ENCODE measurements at places on chromosomes 16 and 17. TPM values are rescaled to one million over a fixed set of nuclear protein-coding genes. Genes with fewer than 3 reads are reported as not detected.

MPP2 gene
- 3.4 TPM for polyA plus RNA-seq

KRTAP4-9 gene
- not detected for polyA plus RNA-seq

STAC2 gene
- 0.61 TPM for polyA plus RNA-seq

EVI2B gene
- 7.9 TPM for polyA plus RNA-seq

SOCS7 gene
- 12.4 TPM for polyA plus RNA-seq

SNTB2 gene
- polyA plus RNA-seq = 8.8 TPM

CHST4 gene
- 0.12 TPM for polyA plus RNA-seq

C16orf74 gene
- 6.6 TPM for polyA plus RNA-seq

STRADA gene
- polyA plus RNA-seq = 43.3 TPM

ZNF768 gene
- polyA plus RNA-seq = 53.1 TPM

KIF18B gene
- 7.7 TPM for polyA plus RNA-seq

KRTAP1-1 gene
- polyA plus RNA-seq = not detected

RAMP2 gene
- polyA plus RNA-seq = 45.9 TPM

PRSS33 gene
- polyA plus RNA-seq = 0.13 TPM

TEKT3 gene
- 1.0 TPM for polyA plus RNA-seq

OR4D1 gene
- polyA plus RNA-seq = 0.01 TPM

CACNG5 gene
- 0.19 TPM for polyA plus RNA-seq

ACSM2B gene
- 1.4 TPM for polyA plus RNA-seq

HNF1B gene
- polyA plus RNA-seq = 21.5 TPM

CHD9NB gene
- polyA plus RNA-seq = 0.85 TPM

PRAC1 gene
- polyA plus RNA-seq = not detected

ZNF469 gene
- 1.0 TPM for polyA plus RNA-seq

CDR2L gene
- polyA plus RNA-seq = 6.8 TPM
